ENCODE measurements at places on chromosomes 4 and X. TPM values are rescaled to one million over a fixed set of nuclear protein-coding genes. Genes with fewer than 3 reads are reported as not detected.

MEPE gene
- not detected for polyA plus RNA-seq

GAB3 gene
- polyA plus RNA-seq = 2.0 TPM

CXCL1 gene
- 0.67 TPM for polyA plus RNA-seq

OSTC gene
- 267 TPM for polyA plus RNA-seq

S100G gene
- polyA plus RNA-seq = not detected

ARHGAP10 gene
- polyA plus RNA-seq = 21.2 TPM

LEF1 gene
- 74.0 TPM for polyA plus RNA-seq

BGN gene
- polyA plus RNA-seq = 175 TPM

DNAAF6 gene
- polyA plus RNA-seq = 0.15 TPM

ADAM29 gene
- polyA plus RNA-seq = not detected

WDR45 gene
- polyA plus RNA-seq = 60.2 TPM

SGMS2 gene
- 11.9 TPM for polyA plus RNA-seq

SCD5 gene
- 44.7 TPM for polyA plus RNA-seq

DNA sequence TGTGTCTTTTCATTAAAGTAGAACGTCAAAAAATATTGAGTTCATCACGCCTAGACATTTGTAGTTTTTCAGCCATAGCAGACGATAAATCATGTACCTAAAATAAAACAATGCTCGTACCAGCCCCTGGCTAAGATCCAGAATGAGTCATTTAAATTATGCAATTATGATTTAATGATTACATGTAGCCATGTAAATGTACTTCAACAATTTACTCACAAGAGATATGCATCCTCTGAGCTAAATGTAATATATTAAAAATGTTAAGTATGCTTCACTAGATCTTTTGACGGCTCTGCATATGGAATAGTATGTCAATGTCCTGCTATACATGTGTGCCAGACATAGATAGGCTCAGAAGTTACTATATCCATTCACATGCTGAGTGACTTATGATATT lies 1077.8 kb downstream of the ARAP2 start:
- no peak for DNase-seq

DNA sequence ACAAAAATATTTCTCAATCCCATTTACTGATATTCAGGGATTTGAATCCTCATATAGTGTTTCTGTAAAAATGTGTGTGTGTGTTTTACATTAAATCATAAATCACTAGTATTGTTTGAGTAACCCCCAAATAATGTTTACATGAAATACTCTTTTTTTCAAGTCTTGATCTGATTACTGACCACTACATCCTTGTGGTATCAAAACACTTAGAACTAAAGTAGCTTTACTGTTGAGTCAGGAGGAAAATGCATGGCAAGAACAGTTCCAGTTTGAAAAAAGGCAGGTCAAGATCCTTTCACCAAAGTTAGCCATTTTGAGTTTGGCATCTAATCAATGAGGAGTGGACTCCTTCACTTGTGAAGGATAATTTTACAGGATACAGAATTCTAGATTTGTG lies 3.6 kb upstream of the WDR19 start:
- DNase-seq = no peak

GRCh38 chr4:169774466-169775445 lies 17.0 kb upstream of the HPF1 start:
- DNase-seq = no peak

DNA sequence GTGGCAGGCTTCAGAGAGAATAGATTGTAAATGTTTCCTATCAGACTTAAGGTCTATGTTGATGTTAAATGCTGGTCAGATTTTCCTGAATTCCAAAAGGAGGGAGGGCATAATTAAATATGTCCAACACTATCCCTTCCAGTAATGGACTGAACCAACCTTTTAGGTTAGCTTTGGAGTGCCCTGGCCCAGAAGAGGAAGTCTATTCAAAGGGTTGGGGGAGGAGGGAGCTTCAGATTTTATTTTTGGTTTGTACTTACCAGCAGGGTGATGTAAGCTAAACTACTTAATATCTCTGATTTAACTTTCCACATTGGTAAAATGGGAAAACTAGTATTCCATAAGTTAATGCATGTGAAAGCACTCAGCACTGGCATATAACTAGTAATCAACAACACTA lies 91.1 kb downstream of the RBM46 start:
- no peak for DNase-seq

- no peak for DNase-seq
These were observed 17.1 kb downstream of the USP46 start for GRCh38 chr4:52641854-52642563.

- DNase-seq = no peak
These were observed 212.0 kb upstream of the KLF3 start for GRCh38 chr4:38452009-38452408.

- DNase-seq = no peak
These were observed 4.0 kb upstream of the ABLIM2 start for GRCh38 chr4:8162625-8163024.

DNA sequence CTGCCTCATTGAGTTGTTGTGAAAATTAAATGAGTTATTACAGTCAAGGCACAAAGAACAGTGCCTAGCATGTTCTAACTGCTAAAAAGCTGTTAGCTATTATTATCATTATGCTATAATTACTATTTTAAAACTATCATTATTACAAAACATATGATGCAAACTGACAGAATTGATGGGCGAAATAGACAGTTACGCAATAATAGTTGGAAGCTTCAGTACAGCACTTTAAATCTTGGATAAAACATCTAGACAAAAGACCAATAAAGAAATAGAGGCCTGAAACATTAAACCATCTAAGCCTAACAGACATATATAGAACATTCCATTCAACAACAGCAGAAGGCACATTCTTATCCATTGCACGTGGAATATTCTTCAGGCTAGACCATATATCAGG lies 73.0 kb downstream of the TAB3 start:
- no peak for DNase-seq

GRCh38 chr4:103934178-103934789 lies 214.5 kb upstream of the TACR3 start:
- DNase-seq = peak; percentile 20

GRCh38 chr4:85565761-85566480 lies 91.0 kb downstream of the ARHGAP24 start:
- no peak for DNase-seq

- DNase-seq = no peak
These were observed 69.3 kb downstream of the ABCB7 start for GRCh38 chrX:75086731-75087195.

- DNase-seq = no peak
These were observed 12.5 kb upstream of the PLK4 start for GRCh38 chr4:127868196-127868595.

DNA sequence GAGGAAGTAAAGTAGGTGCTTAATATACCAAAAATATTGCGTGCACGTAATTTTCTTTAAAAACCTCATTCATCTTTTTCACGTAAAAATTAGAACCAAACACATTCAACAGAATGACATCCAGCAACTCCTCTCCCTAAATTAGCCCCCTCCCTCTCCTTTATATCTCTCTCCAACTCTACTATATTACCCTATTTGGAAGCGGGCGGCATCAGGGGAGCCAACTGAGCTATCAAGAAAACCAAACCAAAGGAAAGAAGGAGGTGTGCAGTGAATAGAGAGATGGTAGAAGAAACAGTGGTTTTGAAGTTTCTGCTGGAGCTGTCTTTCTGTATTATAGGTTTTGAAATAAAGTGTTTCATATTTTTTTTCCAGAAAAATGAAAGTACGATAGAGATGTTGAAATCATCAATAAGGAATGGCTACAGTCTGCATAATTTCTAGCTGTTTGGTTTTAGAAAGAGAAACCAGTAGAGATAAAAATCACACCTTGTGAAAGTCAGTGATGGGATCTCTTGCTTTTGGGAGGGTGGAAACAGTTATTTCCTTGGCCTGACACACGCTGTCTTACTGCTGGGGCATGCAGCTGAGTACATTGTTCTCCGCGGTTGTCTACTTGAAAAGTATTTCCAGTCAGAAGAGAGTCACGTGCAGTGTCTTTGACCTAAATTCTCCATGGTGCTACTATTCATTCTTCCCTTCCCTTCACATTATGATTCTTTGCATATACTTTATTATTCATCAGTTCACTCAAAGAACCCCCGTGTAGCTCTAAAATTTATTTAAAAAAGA lies 94.1 kb upstream of the WDR17 start:
- DNase-seq = no peak

DNA sequence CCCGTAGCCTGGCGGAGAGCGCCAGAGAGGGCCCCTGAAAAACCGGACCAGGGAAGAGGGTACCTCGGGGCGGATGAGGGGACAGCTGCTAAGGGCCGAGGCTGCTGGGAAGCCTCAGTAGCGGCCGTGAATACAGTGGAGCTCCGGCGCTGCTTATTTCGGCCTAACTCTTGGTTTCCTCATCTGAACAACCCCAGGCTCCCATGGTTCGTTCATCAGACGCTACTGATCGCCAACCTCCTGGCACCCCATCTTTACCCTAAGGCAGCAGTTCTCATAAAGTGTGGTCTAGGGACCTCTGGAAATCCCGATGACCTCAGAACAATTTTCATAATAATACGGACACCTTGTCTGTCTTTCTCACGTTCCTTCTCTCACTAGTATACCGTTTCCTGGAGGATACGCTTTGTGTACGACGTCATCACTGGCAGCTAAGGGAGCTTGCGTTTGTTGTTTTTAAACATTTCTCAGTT lies 645 bp upstream of the RAB28 start:
- no peak for DNase-seq

GRCh38 chr4:89109841-89110540 lies 1.3 kb upstream of the TIGD2 start:
- DNase-seq = no peak

- DNase-seq = peak; percentile 0
These were observed 519.5 kb downstream of the FGF13 start for GRCh38 chrX:138191998-138192397.

- no peak for DNase-seq
These were observed 6.9 kb downstream of the PJA1 start for GRCh38 chrX:69158166-69158980.

DNA sequence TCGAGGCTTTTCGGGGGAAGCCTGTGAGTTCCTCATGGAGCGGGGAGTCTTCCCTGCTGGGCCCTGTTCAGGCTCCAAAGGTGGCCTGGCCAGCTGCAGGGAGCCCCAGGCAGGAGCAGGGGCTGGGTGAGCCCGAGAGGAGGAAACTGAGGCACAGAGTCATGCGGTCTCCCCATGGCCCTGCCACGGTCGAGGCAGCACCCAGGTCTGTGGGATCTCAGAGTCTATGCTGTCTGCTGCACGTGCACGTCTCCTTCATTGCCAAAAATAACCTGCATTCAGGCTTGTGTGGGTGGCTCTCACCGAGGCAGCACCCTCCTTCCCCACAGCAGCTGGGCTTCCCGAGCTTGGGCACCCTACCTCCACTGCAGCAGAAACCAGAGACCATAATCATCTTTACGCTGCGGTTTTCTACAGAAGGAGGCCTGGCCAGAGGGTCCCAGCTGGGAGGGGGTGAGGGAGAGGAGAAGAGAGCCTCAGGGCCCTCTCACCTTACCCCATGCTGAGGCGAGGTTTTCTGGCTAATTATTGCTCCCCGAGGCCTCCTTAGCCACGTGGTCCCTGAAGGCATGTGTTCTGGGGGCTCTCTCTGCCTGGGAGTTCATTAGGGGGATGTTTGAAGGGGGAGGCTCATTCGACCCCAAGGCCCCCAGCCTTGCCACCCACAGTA lies 64.3 kb downstream of the CPZ start:
- DNase-seq = no peak

DNA sequence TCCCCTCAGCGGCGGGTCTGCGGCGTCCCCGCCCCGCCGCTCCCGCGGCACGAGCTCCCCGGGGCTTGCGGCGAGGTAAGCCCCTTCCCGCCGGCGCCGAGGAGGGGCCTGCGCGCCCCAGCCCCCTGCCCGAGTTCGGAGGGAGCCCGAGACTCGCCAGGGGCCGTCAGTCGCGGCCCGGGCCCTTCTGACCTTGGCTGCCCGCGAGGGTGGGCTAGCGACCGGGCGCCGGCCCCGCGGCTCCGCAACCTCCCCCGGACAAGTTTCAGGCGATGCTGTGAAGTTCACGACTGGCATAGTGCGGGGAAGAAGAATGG lies 554 bp downstream of the CDKL5 start:
- no peak for DNase-seq

DNA sequence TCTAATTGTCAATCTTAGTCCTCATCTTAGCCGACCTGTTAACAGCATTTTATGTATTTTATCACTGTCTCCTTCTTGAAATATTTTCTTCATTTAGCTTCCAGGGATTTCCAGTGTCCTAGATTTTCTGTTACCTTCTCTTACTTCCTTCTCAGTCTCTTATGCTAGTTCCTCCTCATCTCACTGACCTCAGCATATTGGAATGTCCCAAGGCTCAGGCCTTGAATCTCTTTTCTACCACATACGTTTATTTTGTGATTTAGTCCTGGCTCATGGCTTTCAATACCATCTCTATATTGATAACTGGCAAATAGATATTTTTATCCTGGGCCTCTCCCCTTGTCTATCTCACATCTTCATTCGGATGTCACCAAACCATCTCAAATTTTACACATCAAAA lies 61.1 kb downstream of the IQCM start:
- no peak for DNase-seq

DNA sequence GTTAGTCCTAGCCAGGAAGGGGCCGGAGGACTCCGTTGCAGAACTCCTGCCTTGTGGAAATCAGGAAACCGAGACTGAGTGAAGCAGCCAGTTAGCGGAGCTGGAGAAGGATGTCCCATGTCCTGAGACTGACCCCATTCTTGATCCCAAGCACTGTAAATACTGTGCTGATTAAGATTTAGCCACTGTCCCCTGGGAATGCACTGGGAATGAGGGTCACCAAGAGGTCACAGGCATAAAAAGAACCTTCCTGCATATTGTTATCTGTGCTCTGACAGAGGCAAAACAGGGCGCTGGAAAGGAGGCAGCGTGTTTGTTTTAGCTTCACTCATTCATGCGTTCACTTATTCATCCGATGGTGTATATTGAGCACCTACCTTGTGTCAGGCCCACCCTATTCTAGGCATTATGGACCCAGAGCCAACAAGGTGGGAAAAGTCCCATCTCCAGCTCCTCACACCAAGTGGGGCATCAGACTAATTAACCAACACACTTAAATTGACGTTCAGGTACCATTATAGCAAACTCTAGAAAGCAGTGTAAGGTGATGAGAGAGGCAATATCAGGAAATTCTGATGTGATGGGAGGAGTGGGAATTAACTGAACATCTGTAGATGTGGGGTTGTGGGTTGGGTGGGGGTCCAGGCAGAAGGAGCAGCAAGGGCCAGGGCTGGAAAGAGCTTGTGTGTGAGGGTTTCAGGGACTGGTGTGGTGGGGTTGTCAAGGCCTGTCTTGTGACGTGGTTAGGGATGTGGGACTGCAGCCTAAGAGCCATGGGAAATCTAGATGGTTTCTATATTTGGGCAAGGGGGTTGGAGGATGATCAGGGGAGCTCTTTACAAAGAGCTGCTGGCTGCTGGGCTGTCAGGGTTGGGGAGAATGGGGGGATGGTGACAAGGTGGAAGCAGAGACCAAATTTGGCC lies 10.6 kb upstream of the SLC2A9 start:
- DNase-seq = no peak

GRCh38 chr4:110049951-110050925 lies 137.6 kb downstream of the EGF start:
- DNase-seq = no peak
